ENCODE measurements at places on chromosomes 6 and 20. TPM values are rescaled to one million over a fixed set of nuclear protein-coding genes. Genes with fewer than 3 reads are reported as not detected.
A peak's percentile ranks its signal among the peaks of the same experiment; 100 is the strongest.

- no peak for DNase-seq
These were observed 16.6 kb upstream of the PRDM13 start for GRCh38 chr6:99589907-99590493.

DNA sequence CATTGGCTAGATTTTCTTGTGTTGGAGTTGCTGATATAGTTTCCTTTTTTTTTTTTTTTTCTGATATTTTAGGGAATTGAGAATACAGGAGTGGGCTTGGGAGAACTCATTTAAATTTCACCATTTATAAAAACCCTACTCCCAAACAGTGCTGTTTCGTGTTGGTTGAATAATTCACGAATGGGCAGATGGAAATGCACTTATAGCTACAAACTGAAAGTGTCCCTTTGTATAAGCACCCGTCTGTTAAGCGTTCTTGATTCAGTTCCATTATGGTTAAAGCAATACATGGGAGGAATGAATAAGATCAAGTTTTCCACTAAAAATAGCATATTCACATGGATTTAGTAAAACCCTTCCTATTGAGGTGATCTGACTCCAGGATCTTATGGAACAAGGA lies 122.2 kb upstream of the ARG1 start:
- no peak for DNase-seq

- no peak for DNase-seq
These were observed 261.4 kb downstream of the LRFN2 start for GRCh38 chr6:40325791-40326190.

- no peak for DNase-seq
These were observed 284.7 kb downstream of the CDH26 start for GRCh38 chr20:60242836-60243505.

GRCh38 chr20:32522776-32523612 lies 62.1 kb downstream of the NOL4L start:
- no peak for DNase-seq

- DNase-seq: no peak
These were observed 39.6 kb upstream of the POU5F1 start for GRCh38 chr6:31210123-31210522.

GRCh38 chr6:70310063-70310694 lies 7.3 kb upstream of the COL9A1 start:
- peak; percentile 35 for DNase-seq

- DNase-seq: no peak
These were observed 178.8 kb upstream of the SNX9 start for GRCh38 chr6:157644043-157644810.

DNA sequence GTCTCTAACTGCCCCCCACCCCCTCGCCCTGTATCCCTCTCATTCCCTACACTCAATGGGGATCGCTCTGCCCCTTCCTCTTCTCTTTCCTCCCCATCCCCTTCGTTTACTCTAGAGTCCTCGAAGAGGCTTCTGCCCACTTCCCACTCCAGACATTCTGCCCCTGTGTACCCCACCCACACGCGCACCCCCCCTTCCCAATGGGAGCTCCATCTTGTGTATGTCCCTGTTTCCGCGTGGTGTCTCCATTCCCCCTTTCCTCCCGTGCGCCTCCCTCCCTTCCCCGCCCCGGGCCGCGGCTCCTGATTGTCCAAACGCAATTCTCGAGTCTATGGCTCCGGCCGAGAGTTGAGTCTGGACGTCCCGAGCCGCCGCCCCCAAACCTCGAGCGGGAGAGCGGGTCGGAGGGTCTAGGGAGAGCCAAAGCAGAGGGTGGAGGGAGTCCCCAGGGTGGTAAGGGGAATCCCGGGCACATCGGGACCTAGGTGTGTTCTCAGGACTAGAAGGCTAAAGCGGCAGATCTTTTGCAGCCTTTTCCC lies 679 bp upstream of the RING1 start:
- peak; percentile 59 for DNase-seq

- DNase-seq: no peak
These were observed 1247.9 kb downstream of the GRIK2 start for GRCh38 chr6:102641426-102641825.

TMEM74B gene
- polyA plus RNA-seq: 5.2 TPM

SCRT2 gene
- not detected for polyA plus RNA-seq

METTL24 gene
- polyA plus RNA-seq: 14.7 TPM

ADGRF4 gene
- polyA plus RNA-seq: 0.37 TPM

FGD2 gene
- 2.5 TPM for polyA plus RNA-seq

IL22RA2 gene
- polyA plus RNA-seq: not detected

GINS1 gene
- 30.6 TPM for polyA plus RNA-seq

All from left kidney (tissue), 8 donors.